Right renal pelvis (tissue), 4 donors: ENCODE measurements at places on chromosomes 1 and 21. TPM values are rescaled to one million over a fixed set of nuclear protein-coding genes. Genes with fewer than 3 reads are reported as not detected.

Gene ASCL5
- not detected for polyA plus RNA-seq

Gene NTMT2
- not detected for polyA plus RNA-seq

Gene HAPLN2
- 0.45 TPM for polyA plus RNA-seq

Gene SPATA21
- polyA plus RNA-seq = not detected

Gene ECM1
- polyA plus RNA-seq = 14.7 TPM

Gene KCNK2
- polyA plus RNA-seq = 2.2 TPM

Gene PTPN22
- polyA plus RNA-seq = 0.51 TPM

Gene URB2
- 8.2 TPM for polyA plus RNA-seq

Gene DUSP23
- polyA plus RNA-seq = 35.0 TPM
